ENCODE measurements at places on chromosomes 2 and 18.

- no peak for DNase-seq
Observed at GRCh38 chr18:3212657-3213056, 7.1 kb downstream of the MYOM1 start.

GRCh38 chr2:217642944-217643343 lies 359.9 kb downstream of the TNS1 start:
- DNase-seq: no peak

DNA sequence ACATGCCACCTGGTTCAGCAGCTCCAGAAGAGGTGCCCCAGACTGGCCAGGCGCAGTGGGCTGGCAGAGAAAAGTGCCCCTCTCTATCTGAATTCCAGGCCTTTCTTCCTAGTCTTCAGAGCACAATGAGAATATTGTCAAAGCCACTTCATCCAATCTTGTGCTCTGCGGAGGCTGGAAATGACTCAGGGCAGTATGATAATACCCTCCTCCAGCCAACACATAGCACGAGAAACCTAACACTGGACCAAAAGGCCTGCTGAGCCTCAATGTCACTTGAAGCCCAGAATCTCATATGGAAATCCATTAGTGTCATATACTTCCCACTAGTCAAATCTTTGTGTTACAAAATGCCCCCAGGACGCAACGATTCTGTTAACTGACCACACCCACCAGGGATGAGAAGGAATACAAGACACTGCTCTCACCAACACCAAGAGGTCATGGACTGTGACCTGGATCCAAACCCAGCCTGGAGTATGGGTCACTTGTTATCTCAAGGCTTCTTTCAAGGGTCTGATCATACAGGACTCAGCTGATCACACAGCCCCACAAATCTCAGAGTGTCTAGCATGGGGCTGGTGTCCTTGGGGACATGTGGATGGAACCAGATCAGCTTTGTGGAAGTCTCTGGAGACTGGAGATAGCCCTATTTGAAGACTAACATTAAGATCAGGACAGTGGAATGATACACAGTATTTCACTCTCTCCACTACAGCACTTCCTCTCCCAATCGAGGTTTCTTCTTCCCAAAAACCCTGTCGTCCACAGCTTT lies 10.1 kb downstream of the KIF3C start:
- DNase-seq: no peak

DNA sequence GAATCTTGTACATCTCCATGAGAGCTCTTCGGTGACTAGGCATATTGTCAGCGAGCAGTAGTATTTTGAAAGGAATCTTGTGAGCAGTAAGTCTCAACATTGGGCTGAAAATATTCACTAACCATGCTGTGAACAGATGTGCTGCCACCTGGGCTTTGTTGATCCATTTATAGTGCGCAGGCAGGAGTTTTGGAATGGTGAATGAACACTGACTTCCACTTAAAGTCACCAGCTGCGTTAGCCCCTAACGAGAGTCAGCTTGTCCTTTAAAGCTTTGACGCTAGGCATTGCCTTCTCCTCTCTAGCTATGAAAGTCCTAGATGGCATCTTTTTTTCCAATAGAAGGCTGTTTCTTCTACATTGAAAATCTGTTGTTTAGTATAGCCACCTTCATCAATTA lies 4.1 kb downstream of the ASB1 start:
- no peak for DNase-seq

- no peak for DNase-seq
Observed at GRCh38 chr2:40451918-40452605, at the start of gene SLC8A1. Gene SLC8A1 (minus strand): TSS chr2:40452090.

- DNase-seq: peak; percentile 11
Observed at GRCh38 chr2:215280326-215280725, 31.5 kb upstream of the ATIC start.

Measured in fibroblast of skin of right quadriceps (primary cell).